ENCODE measurements at places on chromosomes 3 and 15. TPM values are rescaled to one million over a fixed set of nuclear protein-coding genes. Genes with fewer than 3 reads are reported as not detected.
A peak's percentile ranks its signal among the peaks of the same experiment; 100 is the strongest.

DNA sequence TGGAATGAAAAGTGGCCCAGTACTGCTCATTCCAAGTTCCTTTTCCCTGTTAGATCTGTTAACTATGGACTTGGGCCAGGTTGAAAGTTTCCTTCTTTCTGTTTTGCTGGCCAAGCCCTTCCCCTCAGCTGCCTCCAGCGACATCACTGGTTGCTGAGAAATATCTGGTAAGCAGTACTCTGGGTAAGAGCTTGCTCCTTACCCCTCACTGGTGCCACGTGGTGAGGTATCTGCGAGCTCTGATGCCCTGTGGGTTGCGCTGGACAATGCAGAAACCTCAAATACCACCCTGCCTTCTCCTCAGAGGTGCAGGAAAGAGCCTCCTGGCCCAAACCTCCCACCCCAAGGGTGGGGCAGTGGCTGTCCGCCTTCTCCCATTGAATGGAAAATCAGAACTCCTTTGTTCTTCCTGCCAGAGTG is 42.9 kb upstream of the APH1B start:
- peak; percentile 89 for DNase-seq
- peaks cover 19% of the 10 kb centered on the region for H3K4me1 ChIP-seq
- no peaks in the 10 kb centered on the region for H3K27me3 ChIP-seq
- no peaks in the 10 kb centered on the region for H3K36me3 ChIP-seq
- peak overlapping the region; percentile 88 for H3K27ac ChIP-seq
- no peak overlapping the region for H3K4me3 ChIP-seq

SCG5 gene
- 1.9 TPM for polyA plus RNA-seq

SCG3 gene
- 4.7 TPM for polyA plus RNA-seq

GRCh38 chr3:31106204-31106603 is 211.7 kb upstream of the GADL1 start:
- no peak overlapping the region for H3K27ac ChIP-seq
- H3K27me3 ChIP-seq: no peaks in the 10 kb centered on the region
- H3K4me3 ChIP-seq: no peak overlapping the region
- no peaks in the 10 kb centered on the region for H3K36me3 ChIP-seq
- no peak for DNase-seq

GRCh38 chr3:159763602-159764489 is 224.8 kb upstream of the IL12A start:
- peak; percentile 90 for DNase-seq
- peaks cover 14% of the 10 kb centered on the region for H3K4me1 ChIP-seq
- H3K27ac ChIP-seq: peak overlapping the region; percentile 67
- peaks cover 10% of the 10 kb centered on the region for H3K27me3 ChIP-seq

- no peaks in the 10 kb centered on the region for H3K36me3 ChIP-seq
- H3K27ac ChIP-seq: peak overlapping the region; percentile 28
- H3K4me1 ChIP-seq: peaks cover 13% of the 10 kb centered on the region
- DNase-seq: no peak
- peak overlapping the region; percentile 55 for H3K4me3 ChIP-seq
These were observed 435 bp downstream of the SLC35G2 start for GRCh38 chr3:136819392-136819730.

SCN5A gene
- polyA plus RNA-seq: 0.75 TPM

SERINC4 gene
- polyA plus RNA-seq: 0.45 TPM

GHSR gene
- not detected for polyA plus RNA-seq

- DNase-seq: peak; percentile 78
- peaks cover 32% of the 10 kb centered on the region for H3K4me1 ChIP-seq
These were observed 28.3 kb upstream of the MASP1 start for GRCh38 chr3:187319699-187320302.

DNA sequence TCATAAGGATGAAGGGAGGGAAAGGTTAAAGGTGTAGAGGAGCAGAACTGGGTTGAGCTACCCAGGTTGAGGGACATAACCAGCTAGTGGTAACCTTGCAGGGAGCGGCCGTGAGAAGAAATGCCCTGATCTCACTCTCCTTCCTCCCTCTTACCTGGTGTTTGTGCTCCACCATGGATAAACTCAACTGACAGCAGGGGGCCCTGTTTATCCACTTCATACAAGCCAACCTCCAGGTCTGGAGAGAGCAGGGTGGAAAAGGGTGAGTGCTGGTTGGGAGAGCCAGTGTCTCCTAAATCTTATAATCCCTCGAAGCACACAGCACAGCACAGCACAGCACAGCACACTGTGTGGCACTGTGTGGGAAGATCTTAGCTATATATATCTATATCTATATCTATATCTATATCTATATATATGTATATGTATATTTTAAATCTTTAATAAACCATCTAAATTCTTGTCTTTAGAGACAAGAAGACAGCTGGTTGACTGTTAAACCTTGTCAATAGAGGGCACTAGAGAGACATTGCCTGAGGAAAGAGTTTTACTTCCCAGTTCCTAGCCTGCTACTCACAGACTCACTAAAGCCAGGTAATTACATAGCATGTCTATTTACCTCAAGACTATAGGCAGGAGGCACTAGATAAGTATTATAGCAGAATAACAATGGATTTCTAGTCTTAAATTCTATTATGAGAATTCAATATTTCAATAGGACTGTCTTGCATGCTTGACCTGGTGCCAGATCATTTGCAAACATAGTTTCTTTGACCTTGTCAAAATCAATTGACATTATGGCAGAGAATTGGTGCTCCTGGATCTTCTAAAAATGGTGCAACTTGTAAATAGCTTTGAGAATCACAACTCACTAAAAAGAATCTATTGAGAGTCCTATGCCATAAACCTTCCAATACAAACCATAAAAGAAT is 21.7 kb upstream of the FMN1 start:
- peak; percentile 44 for DNase-seq
- H3K27me3 ChIP-seq: no peaks in the 10 kb centered on the region
- no peaks in the 10 kb centered on the region for H3K4me1 ChIP-seq

- no peaks in the 10 kb centered on the region for H3K4me1 ChIP-seq
- H3K4me3 ChIP-seq: no peak overlapping the region
- H3K27me3 ChIP-seq: no peaks in the 10 kb centered on the region
- H3K36me3 ChIP-seq: no peaks in the 10 kb centered on the region
These were observed 460.8 kb downstream of the MAGI1 start for GRCh38 chr3:65577843-65578430.

CYP8B1 gene
- polyA plus RNA-seq: not detected

AADACL2 gene
- 0.60 TPM for polyA plus RNA-seq

NME9 gene
- not detected for polyA plus RNA-seq

- no peak overlapping the region for H3K4me3 ChIP-seq
- H3K36me3 ChIP-seq: no peaks in the 10 kb centered on the region
- H3K27me3 ChIP-seq: no peaks in the 10 kb centered on the region
- H3K4me1 ChIP-seq: no peaks in the 10 kb centered on the region
- DNase-seq: no peak
These were observed 997.8 kb upstream of the CFAP20DC start for GRCh38 chr3:60047426-60048200.

LMAN1L gene
- not detected for polyA plus RNA-seq

DNA sequence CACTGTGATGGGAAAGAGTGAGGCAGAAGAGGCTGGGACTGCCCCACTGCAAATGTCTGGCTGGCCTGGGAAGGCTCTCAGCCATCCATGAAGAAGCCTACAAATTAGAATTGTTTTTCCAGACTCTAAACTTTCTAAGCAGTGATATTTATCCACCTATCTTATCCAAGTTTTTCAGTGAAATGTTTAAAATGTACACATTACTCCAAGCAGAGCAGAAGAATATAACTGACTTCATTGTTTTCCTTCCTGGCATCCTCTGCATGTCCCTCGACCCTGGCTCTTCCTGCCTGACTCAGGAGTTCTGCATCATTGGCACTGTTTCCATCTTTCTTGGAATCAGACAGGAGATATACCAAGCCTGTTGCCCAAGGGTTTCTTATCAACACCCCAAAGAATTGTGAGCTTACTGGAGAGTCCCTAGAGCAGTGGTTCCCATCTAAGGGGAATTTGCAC is 401.5 kb upstream of the PROK2 start:
- no peak for DNase-seq
- H3K27me3 ChIP-seq: no peaks in the 10 kb centered on the region
- H3K4me1 ChIP-seq: no peaks in the 10 kb centered on the region
- H3K27ac ChIP-seq: no peak overlapping the region
- no peak overlapping the region for H3K4me3 ChIP-seq

IL17RD gene
- polyA plus RNA-seq: not detected

- H3K4me3 ChIP-seq: no peak overlapping the region
- no peaks in the 10 kb centered on the region for H3K36me3 ChIP-seq
- no peaks in the 10 kb centered on the region for H3K27me3 ChIP-seq
- no peak for DNase-seq
- no peak overlapping the region for H3K27ac ChIP-seq
These were observed 58.7 kb upstream of the CHST2 start for GRCh38 chr3:143060906-143061305.

DNA sequence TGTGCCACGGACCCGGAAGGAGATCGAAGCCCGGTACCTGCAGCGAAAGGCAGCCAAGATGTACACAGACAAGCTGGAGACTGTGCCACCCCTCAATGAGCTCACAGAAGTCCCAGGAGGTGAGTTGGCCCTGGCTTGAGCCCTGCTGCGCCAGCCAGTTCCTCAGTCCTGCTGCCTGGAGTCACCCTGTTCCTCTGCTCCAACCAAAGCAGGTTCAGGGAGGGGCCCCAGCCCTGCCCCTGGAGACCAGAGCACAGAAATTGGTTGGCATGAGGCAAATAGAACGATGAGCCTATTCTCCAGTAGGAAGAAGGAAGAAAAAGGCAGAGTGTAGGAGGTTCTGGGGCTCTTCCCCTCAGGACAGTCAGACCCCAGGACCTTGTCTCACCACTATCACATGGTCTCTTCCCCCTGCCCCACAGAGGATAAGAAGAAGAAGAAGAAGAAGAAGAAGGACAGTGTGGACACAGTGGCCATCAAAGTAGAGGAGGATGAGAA is 8.0 kb downstream of the TMIE start:
- no peak overlapping the region for H3K27ac ChIP-seq
- no peak overlapping the region for H3K4me3 ChIP-seq
- H3K27me3 ChIP-seq: no peaks in the 10 kb centered on the region

GRCh38 chr15:99651023-99651807 is 82.0 kb downstream of the LYSMD4 start:
- no peaks in the 10 kb centered on the region for H3K27me3 ChIP-seq
- no peaks in the 10 kb centered on the region for H3K36me3 ChIP-seq
- no peaks in the 10 kb centered on the region for H3K4me1 ChIP-seq
- no peak overlapping the region for H3K27ac ChIP-seq

DNA sequence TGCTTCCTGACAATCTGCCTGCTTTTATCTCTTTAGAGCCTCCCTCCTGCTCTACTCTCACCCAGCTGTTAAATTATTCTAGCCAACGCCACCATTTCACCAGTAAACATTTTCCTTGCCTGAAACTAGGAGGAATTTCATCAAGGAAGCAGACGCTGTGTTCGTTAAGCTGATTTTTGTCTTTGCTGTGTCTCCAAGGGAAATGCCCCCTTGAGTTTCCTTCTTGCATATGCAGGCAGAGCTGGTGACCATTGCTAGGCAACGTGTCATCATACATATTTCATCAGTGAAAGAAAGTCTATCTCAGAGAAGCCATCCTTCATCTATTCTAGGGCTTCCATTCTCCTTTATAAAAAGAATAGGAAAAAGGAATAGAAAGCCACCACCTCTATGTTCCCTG is 87.0 kb upstream of the ST8SIA2 start:
- no peak overlapping the region for H3K4me3 ChIP-seq
- H3K27ac ChIP-seq: no peak overlapping the region
- no peaks in the 10 kb centered on the region for H3K36me3 ChIP-seq

- no peak for DNase-seq
- H3K36me3 ChIP-seq: no peaks in the 10 kb centered on the region
- no peak overlapping the region for H3K4me3 ChIP-seq
- no peaks in the 10 kb centered on the region for H3K4me1 ChIP-seq
- no peaks in the 10 kb centered on the region for H3K27me3 ChIP-seq
These were observed 430.7 kb upstream of the CFAP20DC start for GRCh38 chr3:59480486-59480995.

- no peak for DNase-seq
- H3K4me1 ChIP-seq: no peaks in the 10 kb centered on the region
- no peaks in the 10 kb centered on the region for H3K27me3 ChIP-seq
- H3K27ac ChIP-seq: no peak overlapping the region
- no peak overlapping the region for H3K4me3 ChIP-seq
These were observed 777.4 kb downstream of the TUSC7 start for GRCh38 chr3:117486719-117487716.

DNA sequence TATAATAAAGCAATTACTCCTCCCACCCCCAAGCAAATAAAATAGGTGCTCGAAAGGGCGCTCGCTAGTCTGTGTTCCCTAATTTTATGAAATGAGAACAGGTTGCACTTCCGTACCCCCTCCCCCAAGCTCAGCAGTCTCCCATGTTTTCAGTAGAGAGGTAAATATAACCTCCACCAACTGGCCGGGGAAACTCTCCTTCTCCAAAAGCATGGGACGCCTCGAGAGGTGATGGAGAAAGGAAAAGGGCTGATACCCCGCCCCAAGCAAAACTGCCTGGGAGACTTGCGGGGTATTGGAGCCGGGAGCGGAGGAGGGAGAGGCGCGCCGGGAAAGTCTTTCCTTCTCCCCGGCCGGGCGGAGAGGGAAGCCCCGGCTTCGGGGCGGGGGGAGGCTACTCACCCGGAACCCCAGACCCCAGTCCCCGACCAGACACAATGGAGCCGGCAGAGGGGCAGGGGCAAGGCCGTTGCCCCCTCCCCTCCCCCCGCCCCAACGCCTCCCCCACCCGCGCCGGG is 605 bp downstream of the DCUN1D1 start:
- no peaks in the 10 kb centered on the region for H3K36me3 ChIP-seq
- H3K27me3 ChIP-seq: no peaks in the 10 kb centered on the region
- peaks cover 2% of the 10 kb centered on the region for H3K4me1 ChIP-seq

LRRC34 gene
- polyA plus RNA-seq: not detected

- no peaks in the 10 kb centered on the region for H3K4me1 ChIP-seq
- no peaks in the 10 kb centered on the region for H3K27me3 ChIP-seq
- H3K36me3 ChIP-seq: no peaks in the 10 kb centered on the region
- no peak for DNase-seq
- H3K27ac ChIP-seq: no peak overlapping the region
- no peak overlapping the region for H3K4me3 ChIP-seq
These were observed 157.9 kb downstream of the MEX3B start for GRCh38 chr15:81887912-81888311.

DNA sequence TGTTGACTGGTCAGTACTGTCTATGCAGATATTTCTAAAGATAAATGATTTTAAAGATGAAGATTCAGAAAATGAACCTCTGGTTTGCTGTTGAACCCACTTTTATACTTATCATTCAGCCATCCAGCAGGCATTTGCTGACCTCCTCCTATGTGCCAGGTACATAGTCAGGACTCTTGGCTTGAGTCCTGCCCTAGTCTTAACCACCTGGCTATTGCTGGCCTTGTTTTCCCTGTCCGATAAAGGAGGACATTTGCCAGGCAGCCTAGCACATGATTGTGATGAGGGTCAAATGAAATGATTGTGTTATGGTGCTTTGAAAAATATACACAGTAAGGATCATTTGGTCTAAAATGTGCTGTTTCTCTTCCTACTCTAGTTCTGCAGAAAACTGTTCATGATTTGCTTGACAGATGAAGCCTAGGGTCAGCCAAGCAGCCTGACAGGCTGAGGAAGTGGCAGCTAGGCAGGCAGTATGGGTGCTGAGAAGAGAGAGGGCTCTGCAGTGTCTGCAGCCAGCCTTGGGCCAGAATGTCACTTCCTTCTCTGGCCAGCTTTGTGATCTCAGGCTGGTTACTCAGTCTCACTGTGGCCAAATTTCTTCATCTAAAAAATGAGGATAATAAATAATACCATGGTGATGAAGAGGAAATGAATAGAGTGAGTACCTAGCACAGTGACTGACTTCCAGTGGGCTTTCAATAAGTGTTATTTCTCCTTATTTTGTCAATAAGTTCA is 13.8 kb downstream of the EXOSC7 start:
- peaks cover 6% of the 10 kb centered on the region for H3K36me3 ChIP-seq
- H3K27me3 ChIP-seq: no peaks in the 10 kb centered on the region

FBXL22 gene
- 2.1 TPM for polyA plus RNA-seq
